ENCODE measurements at places on chromosomes 2 and 18.

GRCh38 chr2:233142355-233142897, 82.3 kb downstream of the INPP5D start:
- DNase-seq = no peak

GRCh38 chr2:65678779-65679391, 246.5 kb upstream of the SPRED2 start:
- no peak for DNase-seq

GRCh38 chr2:195666113-195666712, 9.2 kb downstream of the SLC39A10 start:
- DNase-seq = no peak

DNA sequence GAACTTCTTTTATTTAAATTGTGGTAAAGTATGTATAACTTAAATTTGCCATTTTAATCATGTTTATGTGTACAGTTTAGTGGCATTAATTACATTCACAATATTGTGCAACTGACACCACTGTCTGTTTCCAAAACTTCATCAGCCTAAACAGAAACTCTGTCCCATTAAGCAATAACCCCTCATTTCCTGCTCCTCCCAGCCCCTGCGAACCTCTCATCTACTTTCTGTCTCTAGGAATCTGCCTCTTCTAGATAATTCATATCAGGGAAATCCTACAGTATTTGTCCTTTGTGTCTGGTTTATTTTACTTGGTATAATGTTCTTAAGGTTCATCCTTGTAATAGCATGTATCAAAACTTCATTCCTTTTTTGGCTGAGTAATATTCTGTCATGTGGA, 75.1 kb downstream of the BOLA3 start:
- DNase-seq = no peak

DNA sequence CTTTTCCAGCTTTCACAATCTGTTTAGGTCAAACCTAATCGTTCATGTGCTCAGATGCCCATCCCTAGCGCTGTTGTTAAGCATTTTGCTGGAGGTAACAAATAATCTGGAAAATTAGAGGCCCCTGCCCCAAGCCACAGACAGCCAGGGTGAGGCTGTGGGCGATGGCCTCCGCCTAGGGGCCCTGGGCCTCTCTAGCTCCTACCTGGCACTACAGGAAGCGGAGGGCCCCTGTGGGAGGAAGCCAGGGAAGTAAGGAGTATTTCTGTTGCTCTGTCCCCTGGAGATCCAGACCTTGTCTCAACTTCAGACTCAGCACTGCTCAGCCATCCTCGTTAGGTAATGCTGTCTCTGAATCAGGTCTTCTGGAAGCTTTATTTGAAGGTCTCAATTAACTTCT, 12.4 kb upstream of the FOSL2 start:
- DNase-seq = no peak

GRCh38 chr2:238027058-238027457, 33.7 kb upstream of the SCLY start:
- no peak for DNase-seq

DNA sequence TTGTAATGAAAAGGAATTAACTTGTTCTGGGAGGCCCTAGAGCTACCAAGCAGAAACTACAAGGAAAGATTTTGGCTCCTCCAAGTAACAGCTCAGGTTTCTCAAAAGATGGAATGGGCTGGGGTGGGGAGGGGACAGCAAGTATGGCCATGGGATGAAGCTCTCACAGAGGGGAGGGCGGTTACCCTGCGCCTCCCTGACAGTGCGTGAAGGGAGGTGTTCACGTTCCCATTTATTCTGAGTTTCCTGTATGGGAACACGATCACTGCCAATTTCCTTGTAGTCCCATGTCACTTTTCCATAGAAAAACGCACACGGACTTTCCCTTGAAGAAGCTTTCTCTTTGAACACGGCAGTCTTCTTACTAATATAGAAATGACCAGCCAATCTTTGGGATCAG, 17.0 kb downstream of the CDC42EP3 start:
- DNase-seq = no peak

DNA sequence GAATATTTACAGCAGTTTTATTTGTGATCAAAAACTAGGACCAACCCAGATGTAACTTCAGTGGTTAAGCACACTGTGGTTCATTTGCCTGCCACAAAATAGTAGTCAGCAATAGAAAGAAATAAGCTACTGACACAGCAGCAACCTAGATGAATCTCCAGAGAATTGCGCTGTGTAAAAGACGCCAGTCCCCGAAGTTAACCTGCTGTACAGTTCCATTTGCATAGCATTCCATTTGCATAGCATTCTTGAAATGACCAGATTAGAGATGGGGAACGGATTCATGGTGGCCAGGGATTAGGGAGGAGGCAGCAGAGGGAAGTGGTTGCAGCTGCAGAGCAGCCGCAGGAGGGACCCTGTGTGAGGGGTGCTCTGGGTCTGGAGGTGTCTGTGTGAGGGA, 39.3 kb upstream of the NFATC1 start:
- no peak for DNase-seq

- no peak for DNase-seq
Observed at GRCh38 chr2:217988014-217988839, 14.6 kb downstream of the TNS1 start.

DNA sequence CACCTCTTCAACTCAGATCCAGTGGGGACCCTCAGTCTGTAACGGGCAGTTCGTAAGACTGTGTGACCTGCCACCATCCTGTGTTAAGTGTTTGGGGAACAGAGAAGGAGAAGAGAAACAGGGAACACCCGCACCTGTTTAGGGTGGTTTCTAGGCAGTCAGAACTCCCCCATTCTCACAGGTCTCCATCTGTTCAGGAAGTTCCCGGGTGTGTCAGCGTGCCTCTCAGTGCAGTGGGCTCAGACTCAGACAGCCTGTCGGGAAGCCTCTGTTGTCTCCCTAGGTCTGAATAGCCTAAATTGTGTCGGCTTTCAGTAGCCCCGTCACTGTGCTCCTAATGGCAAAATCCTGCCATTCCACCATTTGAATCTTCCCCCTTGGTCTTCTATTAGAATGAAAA, 256.6 kb downstream of the LOXHD1 start:
- no peak for DNase-seq

GRCh38 chr18:68233018-68233417, 481.9 kb downstream of the TMX3 start:
- DNase-seq = no peak

GRCh38 chr2:172655838-172656573, 79.6 kb upstream of the RAPGEF4 start:
- DNase-seq = no peak

DNA sequence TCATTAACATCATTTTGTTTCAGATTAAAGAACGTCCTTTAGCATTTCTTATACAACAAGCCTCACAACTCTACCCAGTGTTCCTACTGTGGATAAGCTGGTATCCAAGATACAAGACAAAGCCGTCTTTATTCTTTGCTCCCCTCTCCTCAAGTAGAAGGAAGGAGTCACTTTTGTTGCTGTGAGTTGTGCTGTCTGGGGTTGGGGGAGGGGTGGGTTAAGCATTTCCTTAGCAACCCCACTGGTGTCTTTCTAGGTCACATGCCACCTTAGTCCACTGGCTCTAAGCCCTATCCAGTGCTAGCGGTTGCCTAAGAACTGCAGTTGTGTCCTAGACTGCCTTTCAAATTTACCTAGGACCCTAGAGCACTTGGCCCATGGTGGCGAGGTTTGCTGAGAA, 155.6 kb upstream of the PIEZO2 start:
- DNase-seq = no peak

DNA sequence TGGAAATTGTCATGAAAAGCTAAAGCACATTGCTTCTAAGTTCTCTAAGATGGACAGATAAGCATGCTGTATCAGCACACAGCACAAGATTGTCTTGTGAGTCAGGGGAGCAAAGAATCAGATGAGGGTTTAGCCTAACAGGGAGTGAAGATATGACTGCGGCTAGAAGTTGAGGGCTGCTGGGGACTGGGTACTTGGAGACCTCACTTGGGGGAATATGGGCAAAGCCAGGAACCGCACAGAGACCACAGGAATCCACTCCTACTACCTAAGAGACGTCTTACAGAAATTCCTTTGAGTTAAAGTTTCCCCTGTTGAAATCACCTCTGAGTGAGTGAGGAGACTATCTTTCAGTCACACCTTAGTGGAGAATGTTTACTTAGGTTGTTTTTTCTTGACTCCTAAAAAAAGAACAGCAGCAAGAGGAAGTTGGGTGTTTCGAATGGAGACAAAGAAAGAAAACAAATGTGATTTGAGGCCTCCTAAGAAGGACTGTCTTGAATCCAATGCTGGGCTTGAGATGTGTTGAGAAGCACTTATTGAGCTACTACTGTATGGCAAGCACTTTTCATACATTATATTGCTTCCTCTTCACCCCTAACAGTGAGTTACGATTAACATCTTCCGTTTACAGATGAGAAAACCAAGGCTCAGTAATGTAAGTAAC, 100.7 kb downstream of the ANKRD44 start:
- DNase-seq = no peak

DNA sequence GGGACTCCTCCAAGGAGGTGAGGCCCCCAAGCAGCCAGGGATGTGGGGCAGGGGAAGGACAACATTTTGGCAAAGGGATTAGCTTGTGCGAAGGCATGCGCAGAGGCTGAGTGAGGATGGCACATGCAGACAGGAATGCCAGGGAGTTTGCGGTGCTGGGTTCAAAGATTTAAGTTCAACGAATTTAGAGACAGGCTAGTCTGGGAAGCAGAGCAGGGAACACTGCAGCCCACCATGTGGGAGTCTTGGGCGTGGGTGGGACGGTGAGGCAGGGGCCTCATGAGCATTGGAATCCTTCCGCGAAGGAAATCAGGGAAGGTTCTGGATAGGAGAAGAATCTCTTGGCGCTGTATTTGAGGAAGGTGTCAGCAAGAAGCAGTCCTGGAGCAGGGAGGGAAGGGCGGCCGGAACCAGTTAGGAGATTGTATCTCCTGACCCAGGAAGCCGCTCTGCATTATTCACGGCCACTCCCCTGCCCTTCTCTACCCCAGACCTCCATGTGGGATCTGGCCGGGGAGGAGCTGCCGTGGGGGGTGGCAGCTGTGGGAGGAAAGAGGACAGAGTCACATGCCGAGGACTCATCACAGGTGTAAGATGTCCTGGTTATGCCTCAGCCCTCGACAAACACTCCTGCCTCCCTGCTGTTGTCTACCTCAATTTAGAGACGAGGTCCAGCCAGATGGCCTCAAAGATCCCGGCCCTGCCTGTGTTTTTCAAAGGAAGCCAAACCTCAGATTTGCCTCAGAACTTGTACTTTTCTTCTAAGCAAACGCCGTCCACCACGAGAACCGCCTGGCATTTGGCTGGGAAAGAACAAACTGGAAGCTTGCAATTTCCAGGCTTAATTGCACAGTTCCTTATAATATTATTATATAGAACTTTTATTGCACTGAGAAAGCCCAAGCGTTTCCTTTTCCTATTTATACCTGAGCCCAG, 123.7 kb upstream of the SMAD2 start:
- DNase-seq = no peak

GRCh38 chr2:27929916-27930486, 39.5 kb downstream of the BABAM2 start:
- no peak for DNase-seq

GRCh38 chr18:58464104-58464625, 164.7 kb downstream of the ALPK2 start:
- no peak for DNase-seq

GRCh38 chr2:48597492-48597891, 20.2 kb upstream of the GTF2A1L start:
- no peak for DNase-seq

DNA sequence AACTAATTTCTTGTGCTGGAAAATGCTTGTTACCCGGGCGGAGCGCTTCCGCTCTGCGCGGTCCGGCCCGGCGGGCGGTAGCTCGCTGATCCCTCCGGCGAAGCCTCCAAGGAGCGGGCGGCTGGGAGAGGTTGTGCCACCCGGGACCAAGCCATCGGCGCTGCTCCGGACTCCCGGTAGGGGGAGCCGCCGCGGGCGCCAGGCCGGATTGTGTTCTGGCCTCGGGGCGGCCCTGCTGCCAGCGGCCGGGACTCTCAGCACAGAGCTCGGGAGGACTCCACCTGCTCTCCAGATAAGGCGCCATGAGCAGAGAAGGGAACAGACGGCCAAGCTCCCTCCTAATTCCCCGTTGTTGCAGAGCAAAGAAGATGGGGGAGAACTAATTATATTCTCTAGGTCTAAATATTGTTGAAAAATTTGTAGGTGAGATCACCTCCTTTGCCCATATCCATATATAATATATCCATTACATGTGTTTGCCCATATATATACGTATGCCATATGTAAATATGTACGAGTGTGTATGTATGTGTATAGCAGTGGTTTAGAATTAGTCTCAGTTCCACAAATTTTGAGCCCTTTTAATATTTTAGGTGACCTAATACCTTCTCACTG, 13.8 kb upstream of the SATB2 start:
- DNase-seq = no peak

GRCh38 chr2:30504731-30505130, 57.7 kb downstream of the LCLAT1 start:
- no peak for DNase-seq

DNA sequence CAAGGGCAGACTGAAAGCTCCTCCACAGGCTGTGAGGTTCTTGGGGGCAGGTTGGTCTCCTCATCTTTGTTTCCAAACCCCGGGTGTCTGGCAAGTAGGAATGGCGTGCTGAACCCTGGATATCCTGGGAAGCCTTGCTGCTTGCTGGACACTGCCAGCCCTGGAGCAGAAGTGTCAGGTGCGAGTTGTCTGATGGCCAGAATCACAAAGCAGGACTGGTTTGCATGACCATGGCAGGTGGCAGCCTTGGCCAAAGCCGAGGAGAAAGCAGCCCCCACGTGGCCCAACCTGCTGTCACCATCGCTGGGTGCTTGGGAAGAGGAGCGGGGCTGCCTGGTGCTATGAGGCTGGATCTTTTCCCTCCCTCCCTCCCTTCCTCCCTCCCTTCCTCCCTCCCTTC, 309.5 kb upstream of the HS6ST1 start:
- no peak for DNase-seq

DNA sequence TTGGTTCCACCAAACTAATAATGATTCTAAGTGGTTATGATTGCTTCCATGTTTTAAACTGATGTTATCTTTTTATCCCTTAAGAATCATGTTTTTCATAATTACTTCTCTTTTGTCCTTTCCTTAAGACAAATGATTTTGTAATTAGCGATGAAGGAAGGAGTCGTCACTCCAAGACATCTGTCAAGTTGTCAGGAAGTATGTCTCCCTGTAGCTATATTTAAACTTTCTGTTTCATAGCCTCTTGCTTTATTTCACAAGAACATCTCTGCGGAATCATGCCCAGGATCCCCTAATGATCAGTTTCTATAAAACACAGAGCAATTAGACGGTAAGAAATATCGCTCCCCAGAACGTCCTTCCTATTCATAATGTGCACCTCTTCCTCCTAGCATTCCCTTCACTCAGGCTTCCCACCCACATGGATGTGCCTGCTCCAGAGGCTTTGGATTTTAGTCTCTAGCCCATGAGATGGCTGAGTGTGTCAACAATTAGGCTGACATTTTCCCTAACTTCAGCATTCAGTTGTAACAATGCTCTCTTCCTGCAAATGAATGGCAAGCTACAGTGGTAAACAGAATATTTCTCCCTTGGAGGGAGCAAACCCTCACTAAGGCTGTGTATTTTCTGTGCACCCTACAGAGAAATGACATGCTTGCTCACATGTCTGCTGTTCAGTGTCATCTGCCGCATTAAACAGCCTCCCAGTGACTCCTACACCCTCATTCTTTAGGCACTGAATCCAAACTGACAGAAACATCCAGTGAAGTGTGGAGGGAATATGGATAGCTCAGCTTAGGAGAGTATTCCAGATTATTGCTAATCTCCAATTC, 879.6 kb upstream of the CELF4 start:
- DNase-seq = no peak

- DNase-seq = no peak
Observed at GRCh38 chr2:218558986-218559385, 9.2 kb downstream of the USP37 start.

GRCh38 chr18:12048827-12049175, 44.8 kb upstream of the ANKRD62 start:
- DNase-seq = no peak

GRCh38 chr2:167890739-167891138, 356.7 kb downstream of the STK39 start:
- no peak for DNase-seq

Measured in stimulated activated CD4-positive, alpha-beta T cell treated with anti-CD3 and anti-CD28 coated beads, Interleukin-15, amount 100 ng/mL, for 1 hour (primary cell).